Nucleus accumbens (tissue), 56 donors: ENCODE measurements at places on chromosomes 4 and X.

- DNase-seq, result no peak
Measured at GRCh38 chr4:13464973-13465372, 19.2 kb downstream of the RAB28 start.

DNA sequence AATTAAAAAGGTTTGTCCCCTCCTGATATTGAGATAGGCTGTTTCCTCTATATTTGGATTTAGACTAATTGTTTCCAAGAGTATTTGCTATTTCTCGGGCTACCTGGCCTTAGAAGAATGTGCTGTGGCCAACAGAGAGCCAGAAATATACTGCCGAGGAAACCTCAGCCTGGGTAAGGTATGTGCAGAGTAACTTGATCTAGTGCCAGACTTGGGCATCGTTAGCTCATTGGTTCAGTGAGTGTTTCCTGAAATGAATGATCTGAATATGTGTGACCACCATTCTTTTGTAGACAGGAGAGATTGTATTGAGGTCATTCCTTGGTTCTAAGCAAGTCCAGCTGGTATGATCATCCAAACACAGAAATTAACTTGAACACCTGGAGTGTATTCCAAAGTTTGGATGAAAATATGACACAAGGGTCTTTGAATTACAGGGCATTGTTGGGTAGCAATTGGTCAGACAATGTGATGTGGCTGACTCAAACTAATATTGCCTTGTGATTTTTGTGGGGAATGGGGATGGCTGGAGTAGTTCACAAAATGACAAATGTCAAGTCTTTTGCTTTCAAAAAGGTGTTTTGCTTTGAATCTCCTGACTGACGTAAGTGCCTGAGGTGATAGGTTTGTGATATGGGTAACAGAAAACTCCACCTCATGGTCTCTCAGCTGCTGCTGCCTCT is 100.2 kb upstream of the CXCL13 start:
- no peak for DNase-seq

DNA sequence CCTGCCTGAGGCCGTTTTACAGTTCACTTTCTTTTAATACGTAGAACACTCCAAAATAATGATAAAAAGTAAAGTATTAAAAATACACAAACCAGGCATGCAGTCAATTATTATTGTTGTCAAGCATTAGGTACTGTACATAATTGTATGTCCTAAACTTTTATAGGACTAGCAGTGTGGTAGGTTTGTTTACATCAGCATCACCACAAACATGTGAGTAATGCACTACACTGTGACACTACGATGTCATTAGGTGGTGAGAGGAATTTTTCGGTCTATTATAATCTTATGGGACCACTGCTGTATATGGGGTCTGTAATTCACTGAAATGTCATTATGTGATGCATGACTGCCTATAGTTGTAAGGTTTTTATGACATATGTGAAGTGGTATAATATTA is 149.5 kb upstream of the SH3RF1 start:
- no peak for DNase-seq

DNA sequence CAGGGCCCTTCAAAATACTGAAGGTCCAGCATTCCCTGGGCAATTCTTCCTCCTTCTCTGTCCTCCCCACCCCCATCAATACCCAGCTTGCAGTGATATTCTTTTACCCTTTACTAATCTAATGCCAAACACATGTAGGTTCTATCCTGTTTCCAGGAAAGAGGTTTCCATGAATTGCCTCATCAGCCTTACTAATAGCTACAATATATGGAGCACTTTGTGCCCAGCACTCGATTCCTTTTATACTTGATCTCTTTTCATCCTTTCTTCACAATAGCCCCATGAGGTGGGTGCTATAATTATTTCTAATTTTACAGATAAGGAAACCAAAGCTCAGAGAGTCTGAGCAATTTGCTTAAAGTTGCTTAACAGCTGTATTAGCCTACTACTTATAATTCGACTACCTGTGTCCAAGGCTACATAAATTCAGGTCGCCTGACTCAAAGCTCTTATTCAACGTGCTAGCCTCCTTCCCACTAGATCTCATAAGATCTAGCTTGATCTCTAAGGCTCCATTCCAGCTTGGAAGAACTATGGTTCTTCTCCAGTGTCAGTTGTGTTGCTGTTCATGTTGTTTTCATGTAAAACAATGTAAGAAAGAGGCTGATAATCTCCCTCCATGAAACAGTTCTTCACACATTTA is 229.6 kb upstream of the PGRMC2 start:
- DNase-seq, result no peak
